Activated CD8-positive, alpha-beta T cell treated with anti-CD3 and anti-CD28 coated beads for 36 hours (primary cell): ENCODE measurements at places on chromosomes 7 and 10. TPM values are rescaled to one million over a fixed set of nuclear protein-coding genes. Genes with fewer than 3 reads are reported as not detected.

GRCh38 chr10:120477021-120477742, 20.2 kb downstream of the PLPP4 start:
- H3K4me1 ChIP-seq: no peaks in the 10 kb centered on the region
- H3K36me3 ChIP-seq: no peaks in the 10 kb centered on the region
- no peak overlapping the region for H3K27ac ChIP-seq
- no peak overlapping the region for H3K4me3 ChIP-seq
- DNase-seq: no peak
- peaks cover 5% of the 10 kb centered on the region for H3K27me3 ChIP-seq

DNA sequence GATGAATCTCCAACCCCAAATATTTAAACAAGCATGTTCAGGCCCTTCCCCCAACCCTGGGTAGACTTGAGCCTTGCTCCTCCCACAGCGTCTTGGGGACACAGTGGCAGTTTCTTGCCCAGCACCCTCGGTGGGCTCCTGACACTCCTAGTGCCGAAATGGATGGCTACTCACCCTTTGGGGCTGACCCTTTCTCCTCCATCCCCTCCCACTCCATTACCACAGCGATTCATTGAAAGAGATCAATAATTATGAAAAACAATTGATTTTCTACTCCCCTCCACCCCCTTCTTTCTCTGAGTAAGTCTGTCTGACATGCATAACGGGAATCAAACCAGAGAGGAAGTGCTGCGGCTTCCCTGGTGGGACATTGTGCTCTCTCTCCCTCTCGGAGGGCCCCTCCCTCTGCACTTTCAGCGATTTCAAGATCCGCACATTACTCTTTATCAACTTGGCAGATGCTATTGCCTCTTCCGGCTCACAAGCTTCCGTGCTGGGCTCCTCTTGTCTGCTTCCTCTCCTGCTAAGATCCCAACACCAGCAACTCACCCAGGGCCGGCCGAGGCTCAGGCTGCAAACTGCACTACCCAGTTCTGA, 79.0 kb upstream of the PLXNA4 start:
- H3K27ac ChIP-seq: peak overlapping the region; percentile 82
- H3K27me3 ChIP-seq: no peaks in the 10 kb centered on the region
- peaks cover 35% of the 10 kb centered on the region for H3K4me1 ChIP-seq
- no peaks in the 10 kb centered on the region for H3K36me3 ChIP-seq

GRCh38 chr7:42886893-42887505, 24.9 kb downstream of the C7orf25 start:
- H3K4me1 ChIP-seq: peaks cover 20% of the 10 kb centered on the region
- H3K27ac ChIP-seq: no peak overlapping the region
- peak overlapping the region; percentile 80 for H3K4me3 ChIP-seq
- no peak for DNase-seq

GRCh38 chr10:28241741-28242399, 61.0 kb downstream of the MPP7 start:
- peak; percentile 65 for DNase-seq
- H3K4me1 ChIP-seq: peaks cover 27% of the 10 kb centered on the region
- no peaks in the 10 kb centered on the region for H3K27me3 ChIP-seq
- no peak overlapping the region for H3K4me3 ChIP-seq
- peaks cover 11% of the 10 kb centered on the region for H3K36me3 ChIP-seq
- H3K27ac ChIP-seq: no peak overlapping the region

DNA sequence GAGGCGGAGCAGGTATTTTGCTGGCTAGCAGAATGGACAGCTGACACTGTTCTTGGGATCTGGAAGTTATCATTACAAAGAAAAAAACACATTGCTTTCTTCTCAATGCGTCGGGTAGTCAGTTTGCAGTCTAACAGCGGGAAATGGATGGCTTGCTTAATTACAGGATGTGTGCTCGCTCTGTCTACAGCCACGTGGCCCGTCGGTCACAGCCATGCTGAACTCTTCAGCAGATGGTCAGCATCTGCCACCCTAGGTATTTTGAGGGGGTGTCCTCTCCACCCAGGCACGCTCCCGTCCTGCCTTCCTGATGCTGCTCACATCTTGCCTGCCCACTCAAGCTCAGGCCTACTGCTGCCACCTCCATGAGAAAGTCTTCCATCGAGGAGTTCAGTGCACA, 20.4 kb upstream of the INMT start:
- H3K4me3 ChIP-seq: no peak overlapping the region
- H3K27me3 ChIP-seq: no peaks in the 10 kb centered on the region
- DNase-seq: no peak
- no peak overlapping the region for H3K27ac ChIP-seq
- peaks cover 43% of the 10 kb centered on the region for H3K4me1 ChIP-seq
- H3K36me3 ChIP-seq: no peaks in the 10 kb centered on the region

GRCh38 chr10:23467012-23467411, 28.1 kb downstream of the OTUD1 start:
- no peak overlapping the region for H3K27ac ChIP-seq
- no peak for DNase-seq
- H3K27me3 ChIP-seq: peaks cover 15% of the 10 kb centered on the region
- peaks cover under 1% of the 10 kb centered on the region for H3K4me1 ChIP-seq

- peak; percentile 73 for DNase-seq
- H3K27ac ChIP-seq: peak overlapping the region; percentile 90
- peak overlapping the region; percentile 93 for H3K4me3 ChIP-seq
- peaks cover 12% of the 10 kb centered on the region for H3K27me3 ChIP-seq
- H3K36me3 ChIP-seq: peaks cover 21% of the 10 kb centered on the region
- peaks cover 57% of the 10 kb centered on the region for H3K4me1 ChIP-seq
Measured at GRCh38 chr7:816751-817671, 15.3 kb upstream of the SUN1 start.

DNA sequence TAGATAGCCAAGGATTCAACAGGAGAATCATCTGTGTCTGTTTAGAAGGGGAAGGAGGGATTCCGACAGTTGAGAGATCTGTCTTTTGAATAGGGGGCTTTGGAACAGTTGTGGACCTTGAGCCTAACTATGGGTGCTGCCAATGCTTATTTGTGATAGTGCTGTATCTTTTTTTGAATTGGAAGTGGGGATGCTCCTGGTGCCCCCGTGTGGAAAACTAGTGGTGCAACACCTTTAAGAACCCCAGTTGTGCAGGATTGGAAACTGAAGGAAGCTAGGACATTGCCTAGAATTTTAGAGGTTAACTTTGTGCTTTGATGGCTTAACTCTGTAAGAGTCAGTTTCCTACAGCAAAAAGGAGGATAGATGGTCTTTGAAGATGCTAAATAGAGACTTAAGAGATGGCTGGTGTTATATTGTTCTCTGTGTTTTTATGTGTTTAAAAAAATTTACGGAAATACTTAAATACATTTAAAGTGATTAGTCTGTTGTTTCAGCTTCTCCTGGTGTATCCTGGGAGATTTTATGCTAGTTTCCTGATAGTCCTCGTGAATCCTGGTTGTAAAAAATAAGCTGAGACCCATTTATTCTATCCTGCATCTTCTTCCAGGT, 69.3 kb downstream of the AP3M1 start:
- H3K27me3 ChIP-seq: no peaks in the 10 kb centered on the region
- DNase-seq: peak; percentile 56
- H3K4me1 ChIP-seq: peaks cover 40% of the 10 kb centered on the region
- no peak overlapping the region for H3K27ac ChIP-seq

- DNase-seq: no peak
- H3K27ac ChIP-seq: no peak overlapping the region
Measured at GRCh38 chr7:69800495-69800894, 202.2 kb downstream of the AUTS2 start.

- no peak overlapping the region for H3K27ac ChIP-seq
- H3K4me3 ChIP-seq: no peak overlapping the region
Measured at GRCh38 chr7:32616625-32617024, 121.3 kb downstream of the AVL9 start.

DNA sequence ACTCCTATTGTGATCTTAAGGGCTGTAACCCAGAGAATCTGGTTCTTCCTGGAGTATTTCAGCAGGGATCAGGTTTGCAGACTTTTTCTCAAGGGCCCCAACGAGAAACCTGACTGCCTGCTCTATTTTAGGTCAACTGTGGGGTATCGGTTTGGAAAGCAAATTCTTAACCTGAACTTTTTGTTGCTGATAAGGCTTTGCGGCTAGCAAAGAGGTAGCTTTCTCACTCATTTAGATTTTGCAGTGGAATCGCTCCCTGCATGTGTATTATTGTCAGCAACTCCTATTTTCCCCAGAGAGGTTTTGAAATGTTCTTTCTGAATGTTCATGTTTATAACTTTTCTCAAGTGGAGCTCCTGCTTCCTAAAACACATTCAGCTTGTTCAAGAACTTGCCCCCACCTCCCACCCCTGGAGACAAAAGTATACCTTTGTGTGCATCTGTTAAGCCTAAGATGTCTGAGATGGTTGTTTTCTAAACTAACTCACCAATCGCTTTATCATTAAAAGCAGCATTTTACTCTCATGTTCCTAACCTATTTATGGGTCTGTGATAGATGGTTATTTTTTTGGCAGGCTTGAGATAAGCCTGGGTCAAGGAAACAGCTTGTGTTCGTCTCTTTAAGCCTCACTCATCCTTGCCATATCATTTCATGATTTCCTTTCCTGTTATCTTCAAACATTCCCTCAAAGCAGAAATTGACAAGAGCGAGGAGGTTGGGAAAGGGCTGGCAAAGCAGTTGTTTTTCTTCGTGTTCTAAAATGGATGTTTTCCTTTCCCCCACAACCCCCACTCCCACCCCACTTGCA, 129.8 kb downstream of the BAMBI start:
- no peak overlapping the region for H3K27ac ChIP-seq
- H3K4me3 ChIP-seq: no peak overlapping the region
- H3K4me1 ChIP-seq: no peaks in the 10 kb centered on the region
- H3K27me3 ChIP-seq: peaks cover 30% of the 10 kb centered on the region
- no peaks in the 10 kb centered on the region for H3K36me3 ChIP-seq
- DNase-seq: no peak

DNA sequence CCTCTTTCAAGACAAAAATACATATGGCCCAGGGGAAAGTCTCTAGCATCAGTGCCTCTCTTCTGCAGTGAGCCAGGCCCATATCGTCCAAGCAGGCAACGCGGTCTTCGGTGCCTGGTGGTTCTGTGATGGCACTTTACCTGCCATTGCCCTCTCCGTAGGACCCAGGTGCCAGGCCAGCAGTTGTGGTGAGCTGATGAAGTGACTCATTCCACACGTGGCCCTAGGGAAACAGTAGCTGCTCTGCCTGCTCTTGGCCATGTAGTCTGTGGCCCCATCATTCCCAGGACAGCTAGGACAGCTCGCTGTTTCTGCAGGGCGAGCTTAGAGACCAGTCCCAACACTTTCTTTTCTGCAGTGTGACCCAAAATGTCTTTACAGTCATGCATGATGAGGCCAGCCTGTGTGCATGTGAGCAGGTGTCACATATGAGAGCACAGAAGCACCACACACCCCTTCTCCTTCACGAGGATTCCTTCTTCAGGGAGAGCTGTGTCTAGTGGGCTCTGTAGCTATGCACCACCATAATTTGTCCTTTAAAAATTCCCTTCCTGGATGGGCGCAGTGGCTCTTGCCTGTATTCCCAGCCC, 39.0 kb downstream of the SVIL start:
- no peak for DNase-seq
- H3K36me3 ChIP-seq: no peaks in the 10 kb centered on the region
- peaks cover 1% of the 10 kb centered on the region for H3K4me1 ChIP-seq
- no peak overlapping the region for H3K4me3 ChIP-seq
- H3K27ac ChIP-seq: no peak overlapping the region

GRCh38 chr7:120054376-120055100, 218.4 kb upstream of the KCND2 start:
- no peaks in the 10 kb centered on the region for H3K36me3 ChIP-seq
- H3K27me3 ChIP-seq: no peaks in the 10 kb centered on the region
- no peaks in the 10 kb centered on the region for H3K4me1 ChIP-seq
- H3K4me3 ChIP-seq: no peak overlapping the region

GRCh38 chr10:3135006-3135405, 37.6 kb downstream of the PITRM1 start:
- no peak for DNase-seq
- H3K4me3 ChIP-seq: no peak overlapping the region
- peak overlapping the region; percentile 42 for H3K27ac ChIP-seq
- H3K36me3 ChIP-seq: peaks cover 80% of the 10 kb centered on the region

- H3K27ac ChIP-seq: peak overlapping the region; percentile 91
- peaks cover 55% of the 10 kb centered on the region for H3K36me3 ChIP-seq
- DNase-seq: peak; percentile 40
- peak overlapping the region; percentile 88 for H3K4me3 ChIP-seq
Measured at GRCh38 chr10:3068968-3069737, 1.8 kb downstream of the PFKP start.

DNA sequence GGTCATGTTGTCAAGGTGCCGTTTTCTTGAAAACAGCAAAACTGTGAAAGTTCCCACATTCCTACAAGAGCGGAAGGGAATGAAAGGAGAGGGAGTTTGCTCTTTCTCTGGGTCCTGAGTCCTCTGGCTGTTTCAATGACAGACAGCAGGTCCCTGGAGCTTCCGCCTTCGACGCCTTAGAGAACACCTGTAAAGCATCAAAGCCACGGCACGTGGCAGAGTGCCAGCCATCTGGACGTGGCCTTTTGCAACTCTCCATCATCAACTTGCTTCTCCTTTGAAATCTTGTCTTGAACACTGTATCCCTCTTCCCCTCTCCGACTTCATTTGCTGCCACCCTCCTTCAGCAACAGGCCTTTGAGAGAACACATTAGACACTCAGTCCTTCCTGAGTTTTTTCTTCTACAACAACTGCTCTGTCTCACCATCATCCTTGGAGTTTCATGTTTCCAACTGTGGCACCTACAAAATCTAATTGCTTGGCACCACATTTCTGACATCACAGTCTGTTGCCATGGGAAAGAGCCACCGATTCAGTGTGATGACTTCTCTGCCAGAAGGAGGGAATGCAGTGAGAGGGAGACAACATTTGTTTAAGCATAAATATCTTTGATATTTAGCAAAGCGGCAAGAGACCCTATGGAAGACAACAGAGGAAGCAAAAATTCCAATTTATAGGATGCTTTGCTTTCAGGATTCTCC, 204.9 kb upstream of the PTER start:
- H3K4me1 ChIP-seq: no peaks in the 10 kb centered on the region
- no peak overlapping the region for H3K27ac ChIP-seq
- H3K36me3 ChIP-seq: no peaks in the 10 kb centered on the region
- H3K27me3 ChIP-seq: peaks cover 2% of the 10 kb centered on the region

- no peaks in the 10 kb centered on the region for H3K4me1 ChIP-seq
- no peak overlapping the region for H3K4me3 ChIP-seq
- DNase-seq: no peak
- no peaks in the 10 kb centered on the region for H3K36me3 ChIP-seq
Measured at GRCh38 chr10:4643471-4643870, 182.5 kb upstream of the AKR1E2 start.

GRCh38 chr7:67512481-67512880, 515.8 kb downstream of the TYW1 start:
- no peak overlapping the region for H3K27ac ChIP-seq
- DNase-seq: no peak
- H3K4me1 ChIP-seq: no peaks in the 10 kb centered on the region
- H3K4me3 ChIP-seq: no peak overlapping the region

GRCh38 chr7:11699666-11700065, 132.3 kb downstream of the THSD7A start:
- no peaks in the 10 kb centered on the region for H3K4me1 ChIP-seq
- H3K36me3 ChIP-seq: no peaks in the 10 kb centered on the region
- no peak overlapping the region for H3K4me3 ChIP-seq
- H3K27me3 ChIP-seq: no peaks in the 10 kb centered on the region
- no peak for DNase-seq

TBXAS1 gene
- total RNA-seq: 1.5 TPM

MYL7 gene
- total RNA-seq: not detected

HYAL4 gene
- not detected for total RNA-seq

CDH23 gene
- 2.4 TPM for total RNA-seq

PSMA2 gene
- total RNA-seq: 193 TPM

CTNNA3 gene
- total RNA-seq: not detected

MYO1G gene
- 399 TPM for total RNA-seq

SPDYE3 gene
- not detected for total RNA-seq

TAS2R4 gene
- total RNA-seq: 0.54 TPM

CALD1 gene
- total RNA-seq: 2.1 TPM

PITRM1 gene
- 77.6 TPM for total RNA-seq

CLDN15 gene
- 14.2 TPM for total RNA-seq
